ENCODE measurements at places on chromosomes 2 and 18.

- DNase-seq, result no peak
These were observed 47.0 kb downstream of the LRP2 start for GRCh38 chr2:169315357-169315756.

- DNase-seq, result no peak
These were observed 46.5 kb upstream of the SULT1C3 start for GRCh38 chr2:108193251-108193650.

GRCh38 chr2:69138247-69138772, 125.3 kb downstream of the ANTXR1 start:
- DNase-seq, result no peak

DNA sequence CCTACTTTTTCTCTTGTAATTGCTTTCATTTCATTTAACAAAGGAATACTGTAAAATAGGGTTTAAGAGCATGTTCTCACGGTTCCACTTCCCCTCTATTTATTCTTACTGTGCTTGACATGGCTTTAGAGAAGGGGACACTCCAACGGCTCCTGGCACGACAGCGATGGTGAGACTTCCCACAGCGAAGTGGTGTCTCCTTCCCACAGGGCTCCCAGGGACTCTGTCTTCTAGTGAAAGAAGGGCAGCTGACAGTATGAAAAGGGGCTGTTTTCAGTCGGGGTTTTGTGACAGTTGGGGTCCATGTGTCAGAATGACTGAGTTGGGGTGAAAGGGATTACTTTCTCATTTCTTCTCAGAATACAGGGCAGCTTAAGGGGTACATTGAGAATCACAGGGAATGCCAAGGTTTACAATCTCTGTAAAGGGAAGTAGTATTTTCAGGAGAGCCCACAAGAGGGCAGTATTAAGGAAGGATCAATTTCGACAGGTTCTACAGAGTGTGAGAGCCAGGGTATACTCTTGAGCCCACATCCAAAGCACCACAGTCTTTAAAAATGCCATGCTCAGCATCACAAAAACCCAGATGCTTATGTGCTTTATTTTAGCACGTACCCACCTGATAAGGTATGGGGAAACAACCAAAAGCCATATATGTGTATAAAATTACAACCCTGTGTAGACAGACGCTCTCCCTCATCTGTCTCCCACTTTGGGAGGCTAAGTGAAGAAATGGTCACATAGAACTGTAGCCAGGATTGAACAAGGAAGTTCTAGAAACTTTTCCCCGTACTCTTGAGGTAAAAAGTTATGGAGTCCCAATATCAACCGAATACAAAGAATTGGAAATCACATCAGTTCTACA, 31.3 kb upstream of the RAPGEF4 start:
- DNase-seq, result no peak

DNA sequence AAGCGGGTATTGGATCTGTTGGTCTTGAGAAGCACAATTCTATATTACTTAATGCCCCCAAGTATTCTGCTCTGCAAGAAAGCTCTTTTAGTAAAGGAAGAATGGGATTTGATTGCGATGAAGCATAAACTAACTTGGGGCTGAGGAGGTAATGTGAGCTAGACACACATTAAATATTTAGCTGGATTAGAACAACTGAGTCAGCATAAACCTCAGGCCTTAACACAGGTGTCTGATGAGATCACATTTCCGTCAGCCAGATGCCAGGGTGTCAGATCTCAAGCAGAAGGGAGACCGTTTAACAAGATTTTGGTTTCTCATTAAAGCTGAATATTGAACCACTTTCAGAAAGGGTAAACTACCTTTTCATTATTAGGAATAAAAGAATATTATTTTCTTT, 94.5 kb downstream of the GYPC start:
- no peak for DNase-seq

DNA sequence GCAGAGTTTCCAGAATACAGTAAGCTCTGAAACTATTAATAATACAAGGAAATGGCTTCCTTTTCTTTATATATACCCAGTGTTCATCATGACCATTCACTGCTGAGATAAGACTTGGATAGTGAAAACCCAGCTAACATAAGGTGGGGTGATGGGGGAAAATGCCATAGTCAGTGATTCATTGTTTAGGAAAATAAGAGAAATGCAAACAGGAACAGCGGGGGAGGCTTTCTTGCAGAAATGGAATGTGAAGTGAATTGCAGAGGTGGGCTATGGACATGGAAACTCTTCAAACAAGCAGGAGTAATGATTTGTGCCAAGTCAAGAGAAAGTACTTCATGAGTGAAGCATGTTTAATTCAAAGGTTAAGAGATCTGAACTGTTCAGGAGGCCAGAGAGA, 519.4 kb downstream of the TDRD15 start:
- DNase-seq, result no peak

- no peak for DNase-seq
These were observed 214.0 kb upstream of the KCNJ3 start for GRCh38 chr2:154484338-154485099.

DNA sequence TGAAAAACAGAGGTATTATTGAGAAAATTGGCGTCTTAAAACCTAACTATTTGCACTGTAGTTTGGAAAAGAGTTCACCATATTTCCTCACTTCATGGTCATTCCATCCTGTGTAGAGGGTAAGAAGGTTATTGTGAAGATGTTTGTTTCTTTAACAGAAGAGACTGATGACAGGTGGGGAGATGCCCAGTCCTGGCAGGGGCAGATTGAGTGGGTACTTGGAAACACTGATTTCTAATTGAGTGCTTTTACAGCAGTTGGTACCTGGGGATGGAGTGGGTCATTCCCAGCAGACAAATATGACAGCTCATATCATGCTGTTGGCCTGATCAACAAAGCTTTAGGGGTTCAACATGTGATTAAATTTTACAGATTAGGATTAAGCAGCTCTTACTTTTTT, 67.5 kb downstream of the MYOM1 start:
- DNase-seq, result no peak

DNA sequence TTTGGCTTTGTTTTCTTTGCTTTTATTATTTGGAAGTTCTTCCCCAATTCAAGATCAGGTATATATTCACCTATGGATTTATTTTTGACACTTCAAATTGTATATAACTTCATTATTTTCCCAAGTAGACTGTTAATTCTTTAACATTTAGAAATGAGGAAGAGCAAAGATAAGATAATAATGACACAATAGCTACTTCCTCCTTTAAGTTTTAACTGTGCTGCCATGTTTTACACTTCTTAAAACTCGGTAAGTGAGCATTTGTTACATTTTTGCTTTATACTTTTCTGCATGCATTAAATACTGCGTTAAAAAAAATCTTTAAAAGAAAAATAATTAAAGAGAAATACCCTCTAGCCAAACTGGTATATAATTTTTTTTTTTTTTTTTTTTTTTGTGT, 32.5 kb downstream of the SLC66A3 start:
- DNase-seq, result no peak

DNA sequence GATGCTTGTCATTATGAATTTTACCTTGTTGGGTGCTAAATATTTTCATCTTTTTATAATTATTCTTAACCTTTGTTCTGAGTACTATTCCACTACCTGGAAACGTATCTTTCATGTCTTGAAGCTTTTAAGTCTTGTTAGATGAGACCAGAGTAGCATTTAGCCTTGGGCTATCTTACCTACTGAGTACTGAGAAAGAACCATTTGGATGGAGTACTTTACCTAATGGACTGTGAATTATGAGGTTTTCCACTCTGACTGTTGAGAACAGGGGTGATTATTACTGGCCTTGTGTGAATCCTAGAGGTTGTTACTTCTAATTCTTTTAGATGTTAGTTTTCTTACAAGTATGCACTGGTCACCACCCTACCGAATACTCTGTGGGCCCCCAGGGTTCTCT, 63.5 kb downstream of the CCDC102B start:
- no peak for DNase-seq

- DNase-seq, result no peak
These were observed 55.0 kb downstream of the PMAIP1 start for GRCh38 chr18:59954755-59955156.

- no peak for DNase-seq
These were observed 249.2 kb downstream of the TNS1 start for GRCh38 chr2:217753460-217754200.

- DNase-seq, result no peak
These were observed 165.5 kb downstream of the DDX1 start for GRCh38 chr2:15756882-15757819.

GRCh38 chr2:64454386-64455332, 697 bp downstream of the LGALSL start:
- no peak for DNase-seq

DNA sequence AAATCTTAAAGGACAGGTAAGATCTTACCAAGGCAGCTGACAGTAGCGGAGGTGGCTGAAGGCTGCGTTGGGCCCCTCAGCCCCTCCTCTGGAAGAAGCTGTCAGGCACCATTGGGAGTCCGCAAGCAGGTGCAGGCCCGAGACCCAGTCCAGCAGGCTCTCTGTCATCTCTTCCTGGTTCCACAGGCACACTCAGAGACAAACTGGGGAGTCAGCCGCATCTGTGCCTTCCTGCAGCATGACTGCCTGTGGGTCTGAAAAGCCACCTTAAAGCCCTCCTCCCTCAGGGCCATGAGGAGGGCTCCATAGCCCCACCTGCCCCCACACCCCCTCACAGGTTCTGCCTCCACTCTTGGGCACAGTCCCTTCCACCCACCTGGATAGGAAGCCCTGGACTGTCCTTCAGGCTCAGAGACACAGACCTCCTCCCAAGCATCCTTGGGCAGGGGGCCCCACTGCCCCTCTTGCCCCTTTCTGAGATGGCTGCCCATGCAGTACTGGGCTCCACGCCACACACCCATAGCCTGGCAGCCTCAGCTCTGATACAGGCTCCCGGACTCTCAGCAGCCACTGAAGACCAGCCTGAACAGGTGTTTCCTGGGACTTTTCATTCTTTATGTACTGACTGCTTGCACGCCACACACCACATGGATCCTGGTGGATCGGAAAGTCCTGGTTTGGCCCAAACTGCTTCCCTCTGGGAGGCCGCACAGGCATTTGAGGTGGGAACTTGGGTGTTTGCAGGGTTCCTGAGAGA, 239.8 kb downstream of the SEPTIN10 start:
- DNase-seq, result no peak

DNA sequence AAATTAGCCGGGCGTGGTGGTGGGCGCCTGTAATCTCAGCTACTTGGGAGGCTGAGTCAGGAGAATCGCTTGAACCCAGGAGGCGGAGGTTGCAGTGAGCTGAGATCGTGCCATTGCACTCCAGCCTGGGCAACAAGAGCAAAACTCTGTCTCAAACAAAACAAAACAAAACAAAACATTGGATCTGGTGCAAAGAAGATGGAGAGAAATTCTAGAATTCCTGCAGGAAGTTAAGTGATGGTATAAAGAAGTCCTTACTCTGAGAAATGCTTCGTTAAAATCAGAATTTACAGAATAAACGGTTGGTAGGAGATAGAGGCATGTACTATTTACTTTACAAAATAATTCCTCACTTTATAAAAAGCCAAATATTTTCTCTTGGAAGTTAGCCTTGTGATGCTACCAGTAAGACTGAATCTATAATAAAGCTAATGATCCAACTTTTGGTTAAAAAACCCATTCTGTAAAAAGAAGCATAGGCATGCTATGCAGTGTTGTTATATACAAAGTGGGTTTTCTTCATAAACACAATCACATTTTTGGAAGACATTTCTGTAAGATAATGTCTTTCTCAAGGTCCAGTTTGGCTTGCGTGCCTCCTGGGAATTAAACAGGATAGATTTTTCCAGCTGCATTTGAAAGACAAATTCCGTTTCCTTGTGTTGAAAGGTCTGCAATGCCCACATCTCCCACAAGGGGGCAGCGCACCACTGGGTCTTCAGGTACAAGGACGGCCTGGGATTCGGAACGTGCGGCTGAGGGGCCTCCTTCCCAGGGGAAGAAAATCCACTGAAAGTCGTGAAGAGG, 35.6 kb upstream of the PNO1 start:
- peak; percentile 69 for DNase-seq

GRCh38 chr2:1632510-1632909, 111.8 kb downstream of the PXDN start:
- DNase-seq, result no peak

GRCh38 chr2:45205985-45206384, 196.7 kb upstream of the SIX2 start:
- DNase-seq, result no peak

DNA sequence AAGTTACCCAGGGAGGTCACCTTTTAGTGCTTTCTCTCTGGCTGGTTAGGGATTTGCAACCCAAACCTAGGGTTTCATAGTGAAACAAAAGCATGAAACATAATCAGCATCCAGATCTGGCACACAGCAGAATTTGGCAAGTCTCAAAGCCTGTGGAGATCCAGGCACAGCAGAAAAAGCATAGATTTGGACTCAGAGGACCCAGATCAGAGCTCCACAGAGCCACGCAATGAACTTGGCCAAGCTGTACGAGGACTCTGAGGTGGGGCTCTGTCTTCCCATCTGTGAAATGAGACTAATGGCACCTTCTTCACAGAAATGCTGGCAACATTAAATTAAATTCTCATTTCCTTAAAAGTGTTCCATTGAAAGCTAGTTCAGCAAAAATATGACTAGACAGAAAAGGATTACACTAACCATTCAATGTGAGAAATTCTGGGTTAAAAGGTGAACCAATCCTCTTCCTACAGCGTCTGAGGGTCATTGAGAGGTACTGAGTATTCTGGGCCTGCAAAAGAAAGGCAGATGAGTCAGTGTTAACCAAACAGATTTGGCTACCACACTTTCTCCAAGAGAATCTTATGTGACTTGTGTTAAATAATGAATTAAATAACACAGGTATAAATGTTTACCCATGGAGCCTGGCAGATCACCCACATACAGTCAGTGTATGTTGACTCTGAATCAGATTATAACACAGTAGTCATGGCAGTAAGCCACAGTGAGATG, 266.3 kb downstream of the MREG start:
- no peak for DNase-seq

- no peak for DNase-seq
These were observed 8.7 kb downstream of the FEZ2 start for GRCh38 chr2:36589230-36589630.

GRCh38 chr2:148875387-148876051, 492 bp downstream of the KIF5C start:
- no peak for DNase-seq

DNA sequence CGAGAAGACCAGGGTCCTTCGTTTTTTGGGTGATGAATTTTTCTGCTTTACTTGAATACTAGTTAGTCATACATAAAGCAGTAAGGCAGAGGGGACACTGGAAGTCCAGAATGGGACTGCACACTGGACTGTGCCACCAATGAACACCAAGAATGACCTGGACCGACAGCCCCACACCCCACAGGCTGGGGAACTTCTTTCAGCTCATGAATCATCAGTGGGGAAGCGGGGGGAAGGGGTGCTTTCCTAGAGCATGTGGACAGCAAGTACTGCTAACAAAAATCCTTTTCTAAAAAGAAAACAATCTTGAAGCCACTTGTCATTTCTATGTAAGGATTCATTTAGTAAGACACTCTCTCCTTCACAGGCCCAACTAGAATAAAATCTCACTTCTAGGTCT, 86.0 kb downstream of the DTNB start:
- DNase-seq, result no peak

GRCh38 chr2:118800736-118801135, 46.7 kb downstream of the EN1 start:
- DNase-seq, result no peak

DNA sequence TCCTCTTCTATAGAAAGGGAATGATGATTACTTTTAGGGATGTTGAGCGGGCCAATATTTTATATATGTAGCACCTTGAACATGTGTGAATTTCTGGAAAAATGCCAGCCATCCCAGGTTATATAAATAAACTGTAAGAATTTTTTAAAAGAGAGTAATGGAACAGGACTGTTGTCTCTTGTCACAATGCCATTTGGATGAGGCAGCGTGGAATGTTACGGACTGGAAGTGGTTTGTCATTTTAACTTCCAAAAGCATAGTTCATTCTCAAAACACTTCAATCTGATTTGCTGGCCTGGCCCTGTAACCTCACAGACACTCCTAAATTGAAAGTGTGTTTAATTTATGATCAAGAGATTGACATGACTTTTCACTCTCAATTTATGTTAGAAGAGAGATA, 70.8 kb downstream of the TPGS2 start:
- no peak for DNase-seq
